ENCODE measurements at places on chromosomes 12 and 14.

DNA sequence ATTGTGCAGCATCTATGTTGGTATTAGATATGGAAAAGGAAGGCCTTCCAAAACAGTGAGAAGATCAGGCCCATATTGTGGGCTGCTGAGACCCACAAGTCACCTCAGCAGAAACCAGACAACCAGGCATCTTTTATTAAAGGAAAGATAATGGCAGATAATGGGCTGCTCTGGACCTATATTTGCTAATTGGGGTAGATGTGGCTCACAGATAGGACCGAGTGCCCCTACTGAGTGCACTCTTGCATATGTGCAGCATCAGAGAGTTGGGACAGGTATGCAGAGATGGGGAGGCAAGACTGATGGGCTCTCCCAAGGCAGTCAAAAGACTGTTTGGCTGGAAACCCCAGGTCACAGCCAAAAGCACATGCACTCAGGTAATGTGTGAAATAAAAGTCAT is 149.8 kb upstream of the GZMB start:
- DNase-seq: no peak

- DNase-seq: no peak
Measured at GRCh38 chr12:14164266-14164665, 182.9 kb upstream of the GRIN2B start.

DNA sequence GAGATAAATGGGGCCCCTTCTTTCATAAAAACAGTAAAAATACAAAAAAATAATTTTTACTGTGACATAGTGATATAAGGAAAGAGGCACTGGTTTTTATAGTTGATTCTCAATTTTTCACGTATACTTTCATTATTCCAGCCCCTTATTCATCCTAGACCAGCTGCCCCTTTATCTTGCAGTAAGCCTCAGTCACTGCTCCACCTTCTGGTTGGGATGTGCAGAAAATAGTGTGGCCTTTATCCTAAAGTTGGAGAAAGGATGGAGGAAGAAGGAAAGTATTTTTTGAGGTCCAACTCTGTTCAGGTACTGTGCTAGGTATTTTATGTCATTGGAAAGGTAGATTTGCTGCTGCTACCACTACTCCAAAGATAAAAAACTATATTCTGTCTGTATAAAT is 172.7 kb downstream of the ANO6 start:
- peak; percentile 41 for DNase-seq

DNA sequence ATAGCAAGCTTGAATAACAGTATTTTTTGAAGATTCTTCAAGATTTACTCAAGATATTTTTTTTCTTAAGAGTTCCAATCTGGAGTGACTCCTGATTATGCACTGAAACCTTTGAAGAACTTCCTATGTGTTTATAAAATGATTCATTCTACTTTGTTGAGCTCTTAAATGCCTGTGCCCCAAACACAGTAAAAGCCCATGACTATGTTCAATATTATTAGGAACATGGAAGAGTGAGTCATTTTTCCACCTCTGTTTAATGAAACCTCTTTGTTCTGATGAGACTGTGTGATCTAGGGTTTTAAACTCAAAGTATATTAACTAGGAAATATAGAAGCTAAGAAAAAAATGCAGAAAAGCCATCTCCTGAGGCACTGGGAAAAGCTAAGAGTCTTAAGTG is 415.0 kb upstream of the FBXO33 start:
- no peak for DNase-seq

DNA sequence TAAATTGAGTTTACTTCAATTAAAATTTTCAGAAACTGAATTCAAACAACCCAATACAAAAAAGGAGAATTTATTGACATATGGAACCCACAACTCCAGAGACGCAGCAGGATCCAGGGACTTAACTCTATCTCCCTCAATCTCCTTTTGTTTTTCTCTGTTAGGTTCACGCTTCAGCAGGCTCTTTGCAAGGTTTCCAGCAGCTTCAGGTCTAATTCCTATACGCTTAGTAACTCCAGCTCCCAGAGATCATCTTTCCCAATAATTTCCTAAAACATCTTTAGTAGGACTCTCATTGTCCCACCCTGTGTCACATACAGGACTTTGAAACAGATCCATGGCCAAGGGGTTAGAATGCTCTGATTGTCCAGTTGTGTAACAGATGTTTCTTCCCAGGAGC is 175.2 kb downstream of the RMST start:
- DNase-seq: no peak

GRCh38 chr12:21571046-21571445 is 33.6 kb downstream of the GYS2 start:
- no peak for DNase-seq

DNA sequence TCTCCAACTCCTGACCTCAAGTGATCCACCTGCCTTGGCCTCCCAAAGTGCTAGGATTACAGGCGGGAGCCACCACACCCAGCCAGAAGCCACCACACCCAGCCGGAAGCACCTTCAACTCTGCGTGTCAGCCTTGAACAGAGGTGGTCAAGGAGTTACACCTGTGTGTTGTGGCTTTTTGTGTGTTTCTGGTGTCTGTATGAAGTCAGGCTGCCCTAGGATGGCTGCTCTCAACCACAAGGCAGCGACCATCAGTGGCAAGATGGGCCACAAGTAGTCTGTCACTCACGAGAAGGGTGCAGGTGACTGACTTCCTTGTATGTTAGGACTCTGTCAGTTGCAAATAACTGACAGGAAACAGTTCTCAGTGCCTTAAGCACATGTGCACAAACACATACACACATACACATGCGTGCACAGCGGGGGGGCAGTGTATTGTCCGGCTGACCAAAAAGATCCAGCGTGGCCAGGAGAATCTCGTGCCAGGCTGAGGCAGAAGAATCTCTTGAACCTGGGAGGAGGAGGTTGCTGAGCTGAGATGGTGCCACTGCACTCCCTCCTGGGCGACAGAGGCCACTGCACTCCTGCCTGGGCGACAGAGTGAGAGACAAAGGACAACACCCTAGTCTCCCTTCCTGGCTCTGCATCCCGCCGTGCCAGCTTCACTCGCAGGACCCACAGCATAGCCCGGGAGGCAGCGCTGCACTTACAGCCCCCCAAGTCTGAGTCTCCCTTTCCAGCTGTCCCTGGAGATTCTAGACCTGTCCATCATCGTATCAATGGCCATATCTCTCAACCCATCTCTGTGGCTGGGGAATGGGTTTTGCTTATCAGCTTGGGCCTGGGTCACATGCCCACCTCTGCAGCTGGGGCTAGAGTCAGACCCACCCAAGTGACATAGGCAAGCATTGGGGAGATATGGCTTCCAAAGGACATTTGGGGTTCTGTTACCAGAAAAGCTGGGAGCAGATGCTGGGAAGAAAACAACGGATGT is 13.7 kb downstream of the P2RX4 start:
- DNase-seq: peak; percentile 79

- peak; percentile 63 for DNase-seq
Measured at GRCh38 chr14:103260629-103261124, 73.4 kb upstream of the EIF5 start.

GRCh38 chr12:53234271-53234914 is 2.4 kb upstream of the RARG start:
- peak; percentile 54 for DNase-seq

GRCh38 chr14:32078023-32078857 is 1.1 kb downstream of the ARHGAP5 start:
- peak; percentile 62 for DNase-seq

GRCh38 chr12:2403221-2403976 is 350.6 kb downstream of the CACNA1C start:
- no peak for DNase-seq

GRCh38 chr12:104792570-104792969 is 165.5 kb downstream of the SLC41A2 start:
- DNase-seq: no peak

DNA sequence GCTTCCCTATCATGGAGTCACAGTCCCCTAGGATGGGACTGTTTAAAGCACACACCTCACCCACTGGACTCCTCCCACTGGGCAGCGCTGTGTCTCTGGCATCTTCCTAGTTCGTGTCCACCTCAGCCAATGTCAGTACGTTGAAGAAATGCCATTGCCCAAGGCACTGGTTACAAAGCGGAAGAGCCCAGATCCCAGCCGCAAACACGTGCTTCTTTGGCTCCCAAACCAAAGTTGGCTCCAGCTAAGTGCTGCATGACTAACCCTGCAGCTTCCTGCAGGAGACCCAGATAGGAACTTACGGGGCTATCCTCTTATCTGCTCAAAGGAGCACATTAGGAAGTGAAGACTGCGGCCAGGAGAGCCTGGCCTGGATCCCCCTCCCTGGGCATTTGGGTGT is 9.3 kb downstream of the SYNE3 start:
- DNase-seq: peak; percentile 50

GRCh38 chr14:92499234-92499633 is 14.3 kb upstream of the RIN3 start:
- DNase-seq: no peak

DNA sequence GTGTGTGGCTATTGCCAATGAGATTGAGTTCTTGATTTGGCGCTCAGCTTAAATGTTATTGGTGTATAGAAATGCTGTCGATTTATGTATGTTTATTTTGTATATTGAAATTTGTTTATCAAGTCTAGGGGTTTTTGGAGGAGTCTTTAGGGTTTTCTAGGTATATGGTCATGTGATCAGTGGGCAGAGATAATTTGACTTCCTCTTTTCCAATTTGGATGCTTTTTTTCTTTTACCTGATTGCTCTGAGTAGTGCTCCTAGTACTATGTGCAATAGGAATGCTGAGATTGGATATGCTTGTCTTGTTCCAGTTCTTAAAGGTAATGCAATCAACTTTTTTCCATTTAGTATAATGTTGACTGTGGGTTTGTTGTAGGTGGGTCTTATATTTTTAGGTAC is 99.8 kb upstream of the PMCH start:
- DNase-seq: no peak
